ENCODE measurements at places on chromosomes 2 and 18. TPM values are rescaled to one million over a fixed set of nuclear protein-coding genes. Genes with fewer than 3 reads are reported as not detected.

GRCh38 chr2:30267161-30267975 lies 36.0 kb downstream of the LBH start:
- DNase-seq, result no peak

GRCh38 chr18:46224181-46224775 lies 120.1 kb downstream of the HAUS1 start:
- DNase-seq, result peak; percentile 14

The HDHD2 gene
- total RNA-seq, result 13.7 TPM

GRCh38 chr2:96261328-96262003 lies 4.3 kb downstream of the TMEM127 start:
- DNase-seq, result no peak

DNA sequence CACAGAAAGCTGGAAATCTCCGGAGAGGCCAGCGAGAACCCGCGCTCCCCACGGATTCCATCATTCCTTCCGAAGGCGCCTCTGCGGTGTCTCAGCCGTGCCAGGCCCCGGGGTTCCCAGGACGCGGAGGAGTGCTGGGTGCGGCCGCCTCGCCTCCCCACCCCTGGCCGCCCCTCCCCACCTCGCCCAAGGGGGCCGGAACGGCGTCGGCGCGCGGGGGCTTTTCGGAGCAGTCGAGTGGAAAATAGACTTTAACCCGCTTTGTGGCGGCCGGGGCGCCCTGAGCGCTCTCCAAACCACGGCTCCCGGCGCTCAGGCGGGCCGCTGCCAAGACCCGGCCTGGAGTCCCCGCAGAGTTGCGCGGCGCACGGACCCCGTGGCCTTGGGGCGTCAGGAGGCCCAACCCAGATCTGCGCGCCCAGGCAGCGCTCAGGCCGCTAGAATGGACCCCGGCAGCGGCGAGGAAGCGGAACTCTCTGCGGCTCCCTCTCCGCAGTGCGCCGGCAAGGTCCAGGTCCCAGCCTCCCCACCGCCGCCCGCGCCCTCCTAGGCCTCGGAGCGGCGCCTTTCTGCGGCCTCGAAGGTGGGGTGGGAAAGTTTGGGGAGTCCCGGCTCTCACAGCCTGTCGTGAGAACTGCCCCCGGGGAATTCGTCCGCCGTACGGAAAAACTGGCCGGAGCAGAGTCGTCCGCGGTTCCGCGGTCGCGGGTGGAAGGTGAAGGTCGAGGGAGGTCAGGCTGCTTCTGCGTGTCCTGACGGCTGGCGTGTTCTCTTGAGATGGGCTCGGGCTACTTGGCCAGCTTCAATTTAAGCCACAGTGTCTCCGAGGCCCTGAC lies 1.2 kb upstream of the EMX1 start:
- DNase-seq, result no peak

The PLEK gene
- total RNA-seq, result 0.11 TPM

GRCh38 chr2:73376681-73377080 lies 9.0 kb upstream of the ALMS1 start:
- DNase-seq, result no peak

DNA sequence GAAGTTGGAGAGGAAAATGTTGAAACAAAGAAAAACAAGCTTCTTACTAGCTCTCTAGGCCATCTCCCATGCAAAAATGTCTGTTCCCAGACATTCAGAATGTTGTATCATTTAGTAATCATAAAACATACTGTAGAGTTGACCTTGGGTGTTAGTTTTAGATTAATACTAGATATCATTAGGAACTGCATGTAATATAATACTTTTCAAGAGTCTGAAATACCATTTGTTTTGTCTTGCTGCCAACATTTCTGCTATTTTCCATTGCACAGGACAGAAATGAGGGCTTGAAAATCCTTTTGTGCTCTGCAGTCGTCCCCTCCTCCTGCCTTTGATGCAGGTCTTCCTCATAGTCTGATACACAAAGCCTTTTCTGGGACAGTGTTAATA lies 89.5 kb upstream of the RBMS1 start:
- DNase-seq, result peak; percentile 77
